ENCODE measurements at places on chromosomes 2 and 18.

DNA sequence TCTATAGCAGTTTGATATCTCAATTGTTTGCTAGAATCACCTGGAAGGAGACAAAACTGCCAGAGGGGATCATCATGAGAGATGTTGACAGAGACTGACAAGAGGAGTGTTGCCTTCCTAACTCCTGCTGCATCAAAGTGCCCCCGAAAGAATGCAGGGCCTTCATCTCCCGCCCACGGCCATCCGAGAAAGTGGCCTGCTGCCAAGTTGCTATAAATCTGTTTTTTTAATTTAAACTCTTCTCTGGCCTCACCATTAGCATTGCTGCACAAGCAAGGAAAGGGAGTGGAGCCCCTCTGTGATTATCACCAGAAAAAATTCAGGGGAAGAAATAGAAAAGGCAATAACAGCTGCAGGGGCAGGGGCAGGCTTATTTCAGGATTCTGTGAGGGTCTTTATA lies 238.1 kb upstream of the EPHA4 start:
- no peak for DNase-seq

- peak; percentile 58 for DNase-seq
These were observed 8.9 kb downstream of the TNS1 start for GRCh38 chr2:217993817-217994463.

- no peak for DNase-seq
These were observed 98.5 kb downstream of the EXOC6B start for GRCh38 chr2:72727356-72727755.

- peak; percentile 77 for DNase-seq
These were observed at the start of gene RNF125 for GRCh38 chr18:32018331-32019250. Gene RNF125, plus strand, starts transcription at chr18:32018825. Its CDS starts 39 bp downstream, at chr18:32018864.

DNA sequence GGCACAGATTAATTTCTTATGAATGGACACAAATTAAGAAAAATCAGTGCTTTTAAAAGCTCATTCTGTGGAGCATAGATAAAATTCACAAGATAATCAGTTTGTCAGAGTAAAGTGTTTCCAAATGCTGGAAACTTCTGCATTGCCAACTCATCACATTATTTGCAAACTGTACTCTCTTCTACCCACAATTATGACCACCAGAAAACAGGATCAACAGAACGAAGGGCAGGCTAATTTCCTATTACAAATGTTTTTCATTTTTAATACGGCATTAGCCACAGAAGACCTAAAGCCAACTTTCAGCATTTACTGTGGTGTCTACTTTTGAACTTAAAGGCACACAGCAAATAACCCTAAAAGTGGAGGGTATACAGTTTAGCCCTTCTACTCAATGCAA lies 6.0 kb downstream of the IRS1 start:
- no peak for DNase-seq

GRCh38 chr2:10579441-10579840 lies 110.3 kb downstream of the NOL10 start:
- DNase-seq, result no peak

- DNase-seq, result no peak
These were observed 7.5 kb downstream of the ADCY3 start for GRCh38 chr2:24912523-24912922.

- no peak for DNase-seq
These were observed 50.3 kb downstream of the SERPINB8 start for GRCh38 chr18:64019922-64020756.

GRCh38 chr2:27150639-27151230 lies 1.9 kb downstream of the TCF23 start:
- DNase-seq, result no peak

DNA sequence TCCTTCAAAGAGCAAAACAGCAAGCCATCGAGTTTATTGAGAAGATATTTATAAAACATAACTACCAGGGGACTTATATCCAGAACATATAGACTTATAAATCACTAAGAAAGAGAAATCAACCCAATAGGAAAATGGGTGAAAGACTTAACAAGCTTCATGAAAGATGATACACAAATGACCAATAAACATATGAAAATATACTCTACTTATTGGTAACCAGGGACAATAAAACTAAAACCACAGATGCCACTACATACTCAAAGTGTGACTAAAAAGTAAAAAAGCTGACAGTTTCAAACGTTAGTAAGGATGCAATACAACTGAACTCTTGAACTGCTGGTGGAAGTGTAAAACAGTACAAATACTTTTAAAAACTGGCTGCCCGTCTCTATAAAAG lies 154.3 kb downstream of the TMEM163 start:
- no peak for DNase-seq

- no peak for DNase-seq
These were observed 335.9 kb downstream of the AGAP1 start for GRCh38 chr2:235829726-235830125.

DNA sequence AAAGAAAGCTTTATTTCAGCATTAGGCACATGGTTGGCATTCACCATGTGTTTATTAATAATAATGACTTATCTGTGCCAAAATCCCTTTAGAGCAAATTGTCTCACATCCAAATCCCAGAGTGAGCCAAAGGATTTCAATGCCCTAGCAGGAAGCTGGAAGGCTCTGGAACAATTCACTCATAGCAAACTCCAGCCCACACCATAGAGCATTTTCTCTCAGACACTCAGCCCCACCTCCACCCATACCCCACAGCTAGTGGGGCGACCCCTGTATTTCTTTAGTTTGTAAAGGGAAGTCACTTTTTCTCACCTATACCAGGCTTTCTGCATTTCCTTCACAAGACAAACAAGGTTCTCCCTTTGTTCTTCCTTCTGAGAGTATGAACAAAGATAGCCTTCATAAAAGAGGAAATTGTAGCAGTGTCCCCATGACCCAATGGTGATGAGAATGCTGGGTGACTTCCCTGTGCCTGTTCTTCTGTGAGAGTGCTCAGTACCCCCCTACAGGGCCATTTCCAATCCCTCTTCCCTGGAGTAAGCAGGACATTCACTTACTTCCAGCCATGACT lies 100.1 kb upstream of the APCDD1 start:
- DNase-seq, result no peak

DNA sequence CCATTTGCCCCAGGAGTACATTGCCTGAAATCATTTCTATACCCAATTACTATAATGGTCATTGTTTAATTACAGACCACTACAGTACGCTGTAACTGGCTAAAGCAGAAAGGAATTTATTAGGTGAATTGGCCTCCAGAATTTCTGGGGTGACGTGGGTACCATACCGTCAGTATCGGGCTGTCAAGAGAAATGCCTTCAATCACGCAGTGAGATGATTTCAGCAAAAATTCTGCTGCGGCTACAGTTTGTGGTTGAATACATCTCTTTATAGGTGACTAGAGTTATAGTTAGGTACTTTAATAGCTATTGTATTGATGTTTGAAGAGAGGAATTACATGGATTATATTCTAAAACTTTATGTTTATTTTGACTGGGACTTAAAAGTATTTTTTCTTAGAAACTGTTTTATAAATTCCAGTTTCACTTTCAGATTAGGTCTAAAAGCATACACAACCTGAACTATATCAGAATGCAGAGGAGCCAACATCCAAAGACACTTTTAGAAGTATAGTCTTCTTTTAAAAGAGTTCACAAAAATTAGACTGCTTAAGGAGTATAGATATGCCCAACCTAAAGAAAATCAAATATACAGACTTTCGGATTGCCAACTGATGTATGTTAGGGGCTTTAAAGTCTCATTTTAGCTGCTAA lies 128.4 kb downstream of the TTC27 start:
- no peak for DNase-seq

- DNase-seq, result no peak
These were observed 42.6 kb downstream of the PKP4 start for GRCh38 chr2:158499383-158499782.

DNA sequence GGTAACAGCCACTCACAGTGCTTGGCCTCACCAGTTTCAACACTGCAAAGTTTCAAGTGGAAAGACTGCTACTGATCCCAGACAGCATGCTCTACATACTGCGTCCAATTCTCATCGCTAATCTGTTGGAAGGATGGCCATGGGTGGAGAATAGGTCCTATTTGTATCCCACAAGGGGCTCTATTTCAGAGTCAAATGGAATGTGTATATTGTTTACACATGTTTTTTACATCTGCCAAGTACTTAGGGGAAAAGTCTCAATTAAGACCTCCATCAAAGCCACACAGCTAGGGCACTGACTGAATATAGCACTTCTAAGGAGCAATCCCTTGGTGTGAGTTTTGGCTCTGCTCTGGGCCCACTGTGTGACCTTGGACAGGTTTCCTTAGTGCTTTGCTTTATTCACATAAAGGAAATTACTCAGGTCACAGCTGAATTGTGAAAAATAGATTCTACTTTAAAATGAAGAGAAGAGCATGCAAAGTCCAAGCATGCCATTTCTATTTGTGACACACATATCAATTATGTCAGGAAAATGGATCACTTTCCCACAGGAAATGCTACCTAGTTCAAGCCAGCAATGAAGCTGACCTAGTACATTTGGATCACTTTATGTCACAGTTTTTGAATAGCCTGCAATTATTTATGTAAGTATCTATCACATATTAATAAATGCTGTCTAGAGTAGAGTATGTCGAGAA lies 112.9 kb upstream of the STK17B start:
- DNase-seq, result no peak

- no peak for DNase-seq
These were observed 37.1 kb upstream of the CCDC93 start for GRCh38 chr2:118050974-118051373.

DNA sequence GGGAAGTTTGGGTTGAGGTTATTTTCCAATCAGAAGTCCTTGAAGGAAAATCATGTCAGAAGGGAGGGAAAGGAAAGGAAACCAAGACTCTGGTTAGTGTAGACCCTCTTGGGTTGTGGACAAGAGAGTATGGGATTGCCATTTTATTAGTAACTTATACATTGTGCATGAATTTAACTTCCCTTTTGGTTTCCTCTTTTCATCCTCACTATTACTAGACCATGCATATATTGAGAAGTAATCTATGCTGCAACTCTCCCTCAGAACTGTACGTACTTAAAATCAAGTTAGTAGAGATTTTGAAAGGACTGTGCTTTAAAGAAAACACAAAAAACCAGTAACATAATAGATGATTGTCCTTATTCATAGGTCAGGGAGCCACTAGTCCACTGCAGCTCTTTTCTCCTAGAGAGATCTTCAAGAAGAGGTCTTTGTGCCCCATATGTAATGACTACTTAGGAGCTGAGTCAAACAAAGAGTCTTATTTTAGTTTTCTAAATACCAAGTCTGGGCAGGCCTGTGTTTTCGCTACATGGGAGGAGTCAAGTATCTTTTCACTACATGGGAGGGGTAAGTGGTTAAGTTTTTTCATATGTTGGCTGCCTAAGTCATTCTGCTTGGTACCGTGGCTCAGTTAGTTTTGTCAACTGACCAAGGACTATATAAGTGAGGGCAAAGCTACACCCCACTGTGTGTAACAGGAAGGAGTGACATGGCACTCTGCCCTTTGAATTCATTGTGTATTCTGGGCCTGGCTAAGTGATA lies 25.2 kb upstream of the FAM117B start:
- no peak for DNase-seq

DNA sequence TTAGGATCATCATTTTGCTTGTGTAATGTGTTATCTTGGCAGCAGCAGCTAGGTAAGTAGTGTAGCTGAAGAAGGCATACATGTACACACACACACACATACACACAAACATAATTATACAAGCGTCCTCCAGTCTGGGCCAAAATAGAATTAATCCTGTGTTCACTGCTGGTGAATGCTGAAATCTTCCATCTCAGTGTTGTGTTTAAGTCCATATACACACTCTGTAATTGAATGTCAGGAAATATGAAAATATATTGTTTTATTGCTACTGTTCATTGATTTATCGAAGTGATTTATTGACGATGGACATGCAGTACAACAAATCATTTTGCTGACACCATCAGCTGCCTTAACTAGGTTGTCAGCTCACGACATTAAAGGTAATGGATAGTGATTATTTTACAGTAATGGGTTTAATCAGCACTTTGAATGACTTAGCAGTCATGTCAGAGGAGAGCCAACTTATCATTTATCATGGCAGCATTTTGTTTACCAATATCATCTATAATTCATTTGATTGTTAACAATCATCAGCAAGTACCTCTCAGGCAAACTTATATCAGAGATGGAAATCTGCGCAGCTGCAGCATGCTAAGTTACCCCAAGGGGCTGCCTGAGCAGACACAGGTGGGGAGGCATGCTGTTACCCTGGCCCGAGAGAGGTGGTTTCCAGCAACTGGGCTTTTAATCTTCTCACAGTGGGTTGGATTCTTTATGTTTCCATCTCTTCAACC lies 83.7 kb upstream of the FSHR start:
- DNase-seq, result no peak

- no peak for DNase-seq
These were observed 42.2 kb downstream of the CYBRD1 start for GRCh38 chr2:171564463-171564862.

GRCh38 chr2:219709331-219709761 lies 81.9 kb downstream of the SLC4A3 start:
- no peak for DNase-seq

DNA sequence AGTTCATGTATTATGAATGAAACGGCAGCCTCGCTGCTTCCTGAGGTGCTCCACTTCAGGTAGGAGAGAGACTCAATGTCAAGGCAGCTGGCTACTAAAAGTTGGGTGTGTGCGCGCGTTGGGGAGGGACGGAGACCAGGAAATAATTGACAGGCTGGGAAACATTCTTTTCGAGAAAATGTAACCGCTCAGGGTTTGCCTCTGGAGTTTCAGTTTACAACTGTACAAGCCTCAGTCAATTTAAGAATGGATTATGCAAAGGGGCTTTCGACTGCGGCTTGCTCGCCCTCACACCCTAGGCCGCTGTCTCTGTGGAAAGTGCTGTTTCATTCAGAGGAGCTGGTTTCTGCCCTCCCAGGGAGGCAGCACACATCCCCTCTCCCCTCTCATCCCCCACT lies 4.4 kb upstream of the SPRED2 start:
- no peak for DNase-seq

GRCh38 chr18:10170375-10170774 lies 256.6 kb downstream of the VAPA start:
- no peak for DNase-seq

GRCh38 chr18:47986620-47987387 lies 56.3 kb upstream of the SMAD2 start:
- DNase-seq, result no peak

DNA sequence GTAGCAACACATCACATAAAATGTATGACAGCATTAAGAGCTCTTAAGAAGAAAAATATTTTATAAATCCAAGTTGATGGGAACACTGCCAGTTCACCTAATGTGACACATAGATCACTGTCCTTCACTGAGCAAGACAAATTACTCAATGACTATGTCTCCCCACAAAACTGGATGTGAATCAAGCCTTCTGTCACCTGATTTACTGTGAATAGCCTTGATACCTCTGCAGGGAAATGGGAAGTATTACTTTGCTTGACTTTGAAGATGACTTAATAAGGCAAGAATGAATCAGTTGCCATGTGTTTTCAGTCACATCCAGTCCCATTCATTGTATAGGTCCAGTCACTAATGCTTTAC lies 94.6 kb downstream of the NYAP2 start:
- DNase-seq, result no peak

GRCh38 chr2:216604458-216604857 lies 28.8 kb upstream of the IGFBP2 start:
- no peak for DNase-seq

Data from stimulated activated CD4-positive, alpha-beta T cell treated with anti-CD3 and anti-CD28 coated beads, Interleukin-12 subunit alpha, Interleukin-12 subunit beta, amount 100 ng/mL, for 4 hours (primary cell).